ENCODE measurements at places on chromosomes 1 and 21.

DNA sequence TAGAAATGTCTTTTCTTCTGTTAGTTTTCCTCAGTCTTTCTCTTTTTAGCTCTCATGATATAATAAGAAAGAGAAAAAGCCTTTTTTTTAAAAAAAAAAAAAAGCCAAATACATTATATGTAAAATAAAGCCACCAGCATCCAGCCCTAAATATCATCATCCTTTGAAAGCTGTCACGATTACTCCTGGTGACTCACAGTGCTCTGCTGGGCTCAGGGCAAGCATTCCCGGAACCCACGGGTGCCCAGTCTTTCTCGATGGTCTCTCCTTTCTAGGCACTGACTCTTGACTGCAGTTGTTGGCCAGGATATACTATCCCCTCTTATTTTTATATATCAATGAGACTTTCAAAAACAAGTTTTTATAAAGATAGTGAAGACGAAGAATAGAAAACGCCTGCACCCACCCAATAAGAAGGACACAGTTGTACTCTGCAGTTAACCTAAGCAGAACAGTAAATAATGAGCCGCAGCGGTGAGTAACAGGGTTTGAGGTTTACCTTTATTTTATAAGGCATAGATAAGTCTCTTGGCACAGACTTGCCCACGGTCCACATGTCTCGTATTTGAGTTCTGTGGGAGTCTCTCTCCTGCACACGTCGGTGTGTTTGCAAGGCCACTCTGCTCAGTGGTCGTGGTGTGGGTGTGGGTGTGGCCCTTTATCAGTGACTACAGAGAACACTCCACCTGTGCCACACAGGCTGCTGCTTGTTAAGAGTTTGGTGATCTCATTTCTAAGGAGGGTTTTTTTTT lies 15.7 kb upstream of the MX2 start:
- DNase-seq: no peak

GRCh38 chr1:115949156-115949555 lies 27.2 kb upstream of the SLC22A15 start:
- DNase-seq: no peak

- peak; percentile 43 for DNase-seq
Measured at GRCh38 chr1:50103615-50104081, 5.1 kb upstream of the ELAVL4 start.

DNA sequence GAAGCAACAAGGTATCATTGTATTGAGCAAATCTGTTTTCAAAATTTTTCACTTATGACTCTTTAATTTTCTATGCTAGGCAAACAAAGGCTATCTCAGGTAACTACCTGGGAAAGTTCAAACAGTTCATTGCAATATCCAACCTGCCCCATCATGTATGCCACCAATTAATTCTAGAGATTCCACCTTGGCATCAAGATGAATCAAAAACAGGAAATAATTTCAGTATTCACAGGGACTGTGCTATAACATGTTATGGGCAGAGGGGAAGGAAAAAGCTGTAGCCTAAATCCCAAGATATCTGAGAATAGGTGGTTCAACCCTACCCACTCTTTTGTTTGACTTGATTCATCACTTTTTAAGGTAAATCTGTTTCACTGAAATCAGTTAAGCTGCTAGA lies 67.5 kb upstream of the SH3GLB1 start:
- no peak for DNase-seq

GRCh38 chr1:45331436-45332345 lies 5.0 kb downstream of the HPDL start:
- no peak for DNase-seq

- DNase-seq: no peak
Measured at GRCh38 chr1:161908264-161908663, 115.4 kb downstream of the OLFML2B start.

DNA sequence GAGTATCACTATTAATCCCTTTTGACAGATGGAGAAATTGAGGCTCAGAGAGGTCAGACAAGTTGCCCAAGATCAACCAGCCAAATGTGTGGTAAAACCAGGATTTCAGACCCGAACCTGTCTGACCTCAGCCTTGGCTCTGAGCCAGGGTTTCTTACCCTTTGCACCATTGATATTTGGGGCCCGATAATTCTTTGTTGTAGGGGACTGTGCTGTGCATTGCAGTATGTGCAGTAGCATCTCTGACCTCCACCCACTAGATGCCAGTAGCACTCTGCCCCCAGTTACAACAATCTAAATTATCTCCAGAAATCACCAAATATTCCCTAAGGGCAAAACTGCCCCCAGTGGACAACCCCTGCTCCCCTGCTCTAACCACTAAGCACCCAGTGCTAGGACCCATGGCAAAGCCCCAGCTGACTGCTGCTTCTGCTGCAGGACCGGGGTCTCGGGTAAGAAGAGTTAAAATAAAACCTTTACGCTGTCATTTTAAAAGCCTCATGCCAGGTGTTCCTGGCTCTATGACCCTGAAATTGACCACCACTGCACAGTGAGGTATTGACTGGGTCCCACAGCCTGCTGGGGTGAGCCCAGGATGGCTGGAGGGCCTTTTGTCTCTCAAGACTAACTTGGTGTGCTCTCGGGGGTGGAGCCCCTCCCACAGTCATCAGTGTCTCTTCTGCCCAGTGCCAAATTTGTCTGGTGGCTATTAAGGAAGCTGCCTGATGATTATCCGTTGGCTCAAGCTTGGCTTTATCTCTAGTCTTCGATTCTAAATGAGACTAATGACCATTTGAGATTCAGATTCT lies 5.6 kb upstream of the MAN1C1 start:
- no peak for DNase-seq

- DNase-seq: no peak
Measured at GRCh38 chr1:228280106-228280901, 72.5 kb downstream of the OBSCN start.

DNA sequence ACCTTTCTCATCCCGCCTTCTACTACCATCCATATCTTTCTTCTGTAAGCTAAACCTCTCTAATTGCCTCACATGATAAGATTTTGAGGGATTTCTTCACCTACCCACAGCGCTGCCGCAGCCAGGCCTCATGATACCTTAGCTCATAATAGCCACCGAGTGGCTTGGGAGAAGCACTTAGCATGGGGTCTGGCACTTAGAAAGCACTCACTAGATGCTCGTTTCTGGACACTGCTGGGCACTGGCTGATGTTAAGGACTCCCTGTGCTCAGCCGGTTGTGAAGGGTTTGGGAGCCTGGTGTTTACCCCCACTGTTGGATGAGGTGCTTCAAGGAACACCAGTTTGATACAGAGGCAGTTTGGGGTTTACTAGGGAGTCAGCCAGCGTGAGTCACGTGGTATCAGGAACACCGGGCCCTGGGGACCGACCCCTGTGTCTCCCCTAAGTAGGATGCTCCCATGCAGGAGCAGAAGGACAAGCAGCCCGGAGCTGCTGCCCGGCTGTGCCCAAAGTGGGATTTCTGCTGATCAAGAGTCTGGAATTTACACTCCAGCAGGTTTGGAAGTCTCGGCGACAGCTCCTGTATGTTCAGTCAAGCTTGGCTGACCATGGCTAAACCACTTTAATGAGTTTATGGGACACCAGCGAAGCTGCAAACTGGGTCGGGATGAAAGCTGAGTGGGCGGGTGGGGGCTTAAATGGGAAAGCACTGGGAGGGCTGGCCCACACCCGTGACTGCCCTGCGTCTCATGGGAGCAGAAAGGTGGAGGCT lies 63.3 kb downstream of the GALNT2 start:
- no peak for DNase-seq

DNA sequence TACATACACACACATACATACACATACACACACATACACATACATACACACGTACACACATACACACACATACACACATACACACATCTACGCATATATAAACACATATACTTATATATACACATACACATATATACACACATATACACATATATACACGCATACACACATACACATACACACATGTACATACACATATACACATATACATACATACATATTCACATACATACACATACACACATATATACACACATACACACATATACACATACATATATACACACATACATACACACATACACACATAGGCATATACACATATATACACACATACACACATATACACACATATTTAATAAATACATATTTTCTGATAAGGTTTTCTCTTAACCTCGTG lies 324.0 kb downstream of the RPS6KC1 start:
- no peak for DNase-seq

DNA sequence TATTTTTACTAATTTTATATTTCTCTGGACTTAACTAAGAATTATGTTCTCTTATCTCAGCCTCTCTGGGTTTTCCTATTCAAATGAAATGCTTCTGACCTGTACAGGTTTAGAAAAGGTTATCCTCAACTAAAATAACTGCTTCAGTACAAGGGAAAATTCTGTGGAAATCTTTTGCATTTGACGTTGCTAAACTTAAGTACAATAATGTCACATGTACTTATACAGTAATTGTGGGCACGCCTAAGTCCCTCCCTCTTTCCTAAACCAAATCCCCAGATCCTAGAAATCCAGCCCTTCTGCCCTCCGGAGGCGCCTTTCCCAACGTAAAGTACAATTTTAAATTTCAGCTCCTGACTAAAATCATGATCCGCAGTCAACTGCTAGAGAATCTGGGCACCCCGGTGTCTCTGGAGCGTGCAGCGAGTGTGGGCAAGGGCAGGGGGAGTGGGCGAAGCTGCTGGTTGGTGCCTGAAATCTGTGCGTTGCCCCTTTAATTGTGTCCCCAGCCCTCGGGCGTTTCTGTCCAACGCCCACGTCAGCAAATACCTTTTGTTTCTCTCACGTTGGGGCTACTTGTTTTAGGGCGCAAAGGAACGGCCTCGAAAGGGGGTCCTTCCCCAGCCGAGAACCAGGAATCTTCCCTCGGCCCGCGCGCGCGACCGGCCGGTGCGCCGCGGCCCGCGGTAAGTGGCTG lies at the start of gene ZBTB8A:
Gene ZBTB8A (plus strand): TSS at position 541 of the 697 bp plus-strand sequence. CDS start 53,505 bp downstream, outside the sequence.
- peak; percentile 76 for DNase-seq

DNA sequence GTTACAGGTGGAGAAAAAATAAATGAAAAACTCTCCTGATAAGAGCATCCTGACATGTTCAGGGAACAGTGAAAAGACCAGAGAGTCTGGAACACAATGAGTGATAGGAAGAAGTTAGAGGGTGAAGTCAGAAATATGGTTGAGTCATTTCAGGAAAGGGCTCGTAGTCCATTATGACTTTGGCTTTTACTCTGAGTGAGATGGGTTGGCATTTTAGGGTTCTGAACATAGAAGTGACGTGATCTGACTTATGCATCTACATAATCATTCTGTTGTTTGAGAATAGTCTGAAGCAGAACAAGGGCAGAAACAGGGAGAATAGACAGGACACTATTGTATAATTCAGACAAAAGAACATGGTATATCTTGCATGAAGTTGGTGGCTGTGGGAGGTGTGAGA lies 5.8 kb downstream of the HMCN1 start:
- DNase-seq: no peak

- peak; percentile 98 for DNase-seq
Measured at GRCh38 chr1:36968730-36969129, 65.6 kb downstream of the GRIK3 start.

- DNase-seq: no peak
Measured at GRCh38 chr21:17730782-17731181, 88.4 kb downstream of the C21orf91 start.

- no peak for DNase-seq
Measured at GRCh38 chr1:199550199-199551065, 477.1 kb upstream of the NR5A2 start.

GRCh38 chr1:66207484-66207883 lies 326.5 kb upstream of the SGIP1 start:
- DNase-seq: no peak

- DNase-seq: no peak
Measured at GRCh38 chr1:245261786-245262185, 107.0 kb downstream of the KIF26B start.

DNA sequence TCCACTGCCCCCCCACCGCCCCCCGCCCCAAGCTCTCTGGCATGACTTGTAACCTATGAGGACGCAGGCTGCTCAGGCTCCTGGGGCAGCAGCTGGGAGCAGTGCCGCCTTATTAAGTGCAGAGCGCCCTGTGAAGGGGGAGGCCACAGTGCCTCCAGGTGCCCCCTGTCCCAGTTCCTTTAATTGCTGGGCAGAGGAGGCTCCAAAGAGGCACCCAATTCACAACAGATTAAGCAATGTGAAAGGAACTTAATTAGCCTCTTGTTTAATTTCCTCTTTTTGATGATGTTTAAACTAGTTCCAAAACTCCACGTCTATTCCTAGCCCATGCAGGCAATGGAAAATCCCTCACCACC lies 3.0 kb downstream of the RXFP4 start:
- peak; percentile 69 for DNase-seq

DNA sequence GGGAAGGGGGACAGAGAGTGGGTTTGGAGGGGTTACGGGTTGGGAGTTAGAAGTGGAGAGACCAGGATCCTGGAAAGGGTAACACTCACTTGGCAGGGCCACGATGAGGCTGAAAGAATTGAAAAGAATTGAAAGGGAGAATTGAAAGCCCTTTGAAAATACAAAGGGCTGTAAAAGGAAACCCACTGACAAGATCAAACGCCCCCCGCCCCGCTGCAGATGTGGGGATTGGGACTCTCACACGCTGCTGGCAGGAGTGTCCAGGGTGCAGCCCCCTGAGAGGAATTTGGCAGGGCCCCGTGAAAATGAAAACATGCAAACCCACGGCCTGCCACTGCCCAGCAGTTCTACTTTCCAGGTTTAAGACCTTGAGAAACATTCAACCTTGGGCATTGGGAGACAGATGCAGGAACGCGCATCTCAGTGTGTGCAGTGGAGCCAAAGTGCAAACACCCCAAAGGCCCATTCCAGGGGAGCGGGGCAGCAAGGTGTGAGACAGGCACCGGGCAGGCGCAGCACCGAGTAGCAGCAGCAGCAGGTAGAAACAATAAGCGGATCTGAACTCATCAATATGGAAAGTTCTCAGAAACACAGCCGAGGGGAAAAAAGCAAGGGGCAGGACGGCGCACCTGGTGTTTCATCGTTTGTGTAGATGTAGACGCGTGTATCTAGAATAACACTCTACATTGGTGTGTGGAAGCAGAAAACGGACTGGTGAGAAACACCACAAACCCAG lies 8.3 kb upstream of the TNFRSF1B start:
- DNase-seq: no peak

- no peak for DNase-seq
Measured at GRCh38 chr1:207670192-207670591, 25.3 kb downstream of the CR1L start.

DNA sequence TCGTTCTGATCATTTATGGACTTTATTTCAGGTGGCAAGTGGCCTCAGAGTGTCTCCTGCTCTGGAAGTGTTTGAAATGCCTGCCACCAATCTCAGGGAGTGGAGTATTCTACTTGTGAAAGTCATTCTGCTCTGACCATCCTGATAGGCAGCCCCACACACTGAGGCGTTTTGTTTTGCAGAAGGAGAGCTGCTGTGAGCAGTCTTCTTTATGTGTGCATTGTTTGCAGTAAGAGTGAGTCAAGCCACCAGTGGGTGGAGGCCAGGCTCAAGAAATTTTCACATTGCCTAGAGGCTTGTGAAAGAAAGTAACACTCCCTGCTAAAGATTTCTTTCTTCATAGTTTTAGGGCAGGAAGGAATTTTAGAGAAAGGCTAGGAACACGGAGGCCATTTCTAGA lies 204.4 kb downstream of the SLC35F3 start:
- peak; percentile 8 for DNase-seq

- no peak for DNase-seq
Measured at GRCh38 chr1:10168912-10169514, 41.4 kb upstream of the KIF1B start.

GRCh38 chr1:187773168-187773567 lies 944.4 kb downstream of the PLA2G4A start:
- no peak for DNase-seq
